Upper lobe of left lung (tissue), 6 donors: ENCODE measurements at places on chromosomes 5 and 9.
A peak's percentile ranks its signal among the peaks of the same experiment; 100 is the strongest.

DNA sequence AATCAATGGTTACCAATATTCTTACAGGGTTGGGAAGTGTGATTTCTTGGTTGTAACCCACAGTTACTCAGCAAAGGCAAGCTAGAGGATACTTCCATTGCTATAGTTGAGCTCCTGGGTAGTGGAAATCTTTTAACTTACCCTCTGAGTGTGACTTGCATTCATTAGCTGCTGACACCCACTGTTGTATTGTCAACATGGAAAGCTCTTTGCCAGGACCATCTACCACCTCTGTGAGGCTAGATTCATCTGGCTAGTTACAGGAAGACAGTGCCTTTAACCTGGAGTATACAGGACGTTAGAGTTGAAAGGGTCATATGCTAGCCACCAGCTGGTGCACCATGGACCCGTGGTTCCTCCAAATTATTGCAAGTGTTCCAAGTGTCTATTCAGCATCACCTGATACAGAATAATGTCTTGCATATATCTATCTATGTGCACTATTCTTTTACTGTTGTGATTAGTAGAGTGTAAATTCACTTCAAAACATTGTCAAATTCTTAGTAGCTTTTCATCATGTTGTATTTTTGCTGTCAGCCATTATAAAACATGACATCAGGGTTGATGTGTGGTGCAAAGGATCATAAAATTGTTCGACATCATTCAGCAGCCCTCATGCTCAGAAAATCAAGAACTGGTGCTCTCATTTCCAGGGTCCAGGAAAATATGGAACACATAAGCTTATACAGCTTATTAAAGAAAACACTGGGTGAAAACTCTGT lies 239.0 kb downstream of the PJA2 start:
- no peak for DNase-seq

GRCh38 chr5:91556-92263 lies at the start of gene PLEKHG4B:
Gene PLEKHG4B (plus strand): TSS chr5:92168. CDS start chr5:92232, 64 bp downstream.
- peak; percentile 86 for DNase-seq

- DNase-seq: no peak
Observed at GRCh38 chr5:37685816-37686215, 154.0 kb downstream of the GDNF start.

GRCh38 chr9:77435688-77436087 lies 212.4 kb downstream of the GNA14 start:
- no peak for DNase-seq

DNA sequence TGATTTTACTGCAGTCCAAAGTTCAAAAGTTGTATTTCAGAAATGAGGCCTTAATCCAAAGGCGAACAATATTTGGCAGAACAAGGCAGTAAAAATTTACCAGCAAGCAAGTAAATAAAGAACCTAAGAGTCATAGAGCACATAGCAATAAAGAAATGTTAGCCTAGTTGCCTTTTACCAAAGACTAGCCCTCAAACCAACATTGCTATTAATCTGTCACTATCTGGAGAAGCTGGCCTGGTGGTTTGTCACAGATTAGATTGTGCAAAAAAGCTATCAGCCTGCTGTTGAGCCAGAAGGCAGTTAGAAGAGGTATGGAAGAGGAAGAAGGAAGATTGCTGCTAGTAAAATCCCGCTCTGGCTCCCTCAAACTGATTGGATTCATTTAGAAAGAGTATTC lies 304.7 kb upstream of the KLF4 start:
- DNase-seq: no peak

- no peak for DNase-seq
Observed at GRCh38 chr5:142669477-142669876, 16.4 kb downstream of the FGF1 start.

DNA sequence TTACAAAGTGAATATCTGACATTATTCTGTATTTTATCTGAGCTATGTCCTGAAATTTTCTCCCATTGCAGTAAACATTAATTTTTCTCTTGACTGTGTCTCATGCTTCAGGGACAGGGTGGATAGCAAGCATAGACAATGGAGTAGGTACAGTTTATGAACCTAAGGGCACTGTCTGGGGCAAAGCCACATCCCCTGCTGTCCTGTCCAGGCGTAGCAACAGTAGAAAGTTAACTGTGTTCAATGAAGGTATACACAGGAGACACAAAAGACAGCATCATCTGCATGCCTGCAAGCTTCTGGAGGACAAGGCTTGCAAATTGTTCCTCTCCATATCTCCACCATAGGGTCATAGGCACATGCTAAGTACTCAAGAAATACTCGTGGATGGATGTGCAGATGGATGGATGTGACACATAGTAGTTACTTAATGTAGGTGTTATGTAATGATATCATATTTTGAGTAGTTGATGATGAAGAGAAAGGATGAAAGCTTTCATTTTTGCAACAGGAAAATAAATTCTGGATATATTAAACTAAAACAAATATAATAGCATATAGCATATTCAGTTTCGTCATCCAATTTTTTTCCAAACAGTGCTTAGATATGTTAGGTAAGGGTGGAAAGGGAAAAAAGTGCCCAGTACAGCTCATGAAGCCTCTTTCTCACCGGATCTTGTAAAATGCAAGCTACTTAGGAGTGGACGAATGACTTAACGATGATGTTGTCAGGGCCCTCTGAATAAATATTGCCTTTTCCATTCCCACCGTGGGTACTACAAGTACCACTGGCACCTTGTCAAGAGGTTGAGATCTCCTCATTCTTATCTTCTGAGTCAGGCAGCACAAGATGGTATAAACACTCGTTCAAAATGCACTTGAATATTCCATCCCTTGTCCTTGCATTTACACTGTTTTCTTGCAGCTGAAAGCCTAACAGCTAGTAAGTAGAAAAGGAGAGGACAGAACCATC lies 19.9 kb upstream of the ZSWIM6 start:
- no peak for DNase-seq

GRCh38 chr9:108093773-108094675 lies 604.5 kb upstream of the KLF4 start:
- DNase-seq: no peak
